ENCODE measurements at places on chromosomes 5 and 9.

DNA sequence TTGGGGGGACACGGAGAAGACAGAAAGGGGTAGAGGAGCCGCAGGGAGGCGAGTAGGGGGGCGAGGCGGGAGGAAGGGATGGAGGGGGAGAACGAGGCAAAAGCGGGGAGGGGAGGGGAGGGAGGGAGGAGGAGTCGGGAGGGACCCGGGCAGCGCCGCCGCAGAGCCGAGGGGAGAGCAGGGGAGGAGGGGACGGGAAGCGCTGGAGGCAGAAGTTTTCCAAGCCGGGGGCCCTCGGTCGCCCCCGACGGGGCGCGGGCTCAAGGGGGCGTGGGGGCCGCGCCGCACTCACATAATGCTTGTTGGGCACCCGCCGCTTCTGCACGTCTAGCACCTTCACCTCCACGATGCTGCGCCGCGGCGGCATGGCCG is 353 bp downstream of the SH3PXD2B start:
- DNase-seq, result no peak

DNA sequence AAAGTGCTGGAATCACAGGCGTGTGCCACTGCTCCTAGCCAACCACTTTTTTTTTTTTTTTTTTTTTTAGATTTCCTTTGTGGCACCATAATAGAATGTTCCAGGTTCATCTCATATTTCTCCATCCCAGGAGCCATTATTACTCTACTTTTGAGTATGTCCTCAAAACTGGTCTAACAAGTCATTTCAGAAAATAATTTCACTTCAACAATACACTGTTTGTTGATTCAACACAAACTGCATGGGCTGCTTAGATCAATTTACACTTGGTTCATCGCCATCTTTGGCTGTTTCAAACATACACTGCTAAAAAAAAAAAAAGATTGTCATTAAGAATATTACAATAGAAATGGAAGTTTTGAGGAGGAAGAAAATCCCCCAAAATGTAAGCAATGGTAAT is 57.9 kb downstream of the CSNK1A1 start:
- no peak for DNase-seq

DNA sequence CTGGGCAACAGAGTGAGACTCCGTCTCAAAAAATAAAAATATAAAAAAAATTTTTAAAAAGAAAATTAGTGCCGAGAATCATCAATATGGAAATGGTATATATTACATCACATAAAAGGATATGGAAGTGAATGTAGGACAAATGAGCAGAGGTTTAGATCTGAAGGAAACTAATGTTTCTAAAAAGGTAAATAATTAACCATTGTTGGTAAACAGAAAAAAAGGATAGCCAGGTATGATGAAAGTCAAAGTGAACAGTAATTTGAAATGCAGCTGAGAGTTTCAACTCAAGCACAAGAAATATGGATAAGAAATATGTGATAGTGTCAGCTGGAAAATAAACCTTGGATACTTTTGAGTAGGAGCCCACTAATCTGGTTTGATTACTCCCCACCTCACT is 76.2 kb downstream of the CPLANE1 start:
- DNase-seq, result no peak

GRCh38 chr5:174387448-174387847 is 336.9 kb upstream of the MSX2 start:
- DNase-seq, result no peak

DNA sequence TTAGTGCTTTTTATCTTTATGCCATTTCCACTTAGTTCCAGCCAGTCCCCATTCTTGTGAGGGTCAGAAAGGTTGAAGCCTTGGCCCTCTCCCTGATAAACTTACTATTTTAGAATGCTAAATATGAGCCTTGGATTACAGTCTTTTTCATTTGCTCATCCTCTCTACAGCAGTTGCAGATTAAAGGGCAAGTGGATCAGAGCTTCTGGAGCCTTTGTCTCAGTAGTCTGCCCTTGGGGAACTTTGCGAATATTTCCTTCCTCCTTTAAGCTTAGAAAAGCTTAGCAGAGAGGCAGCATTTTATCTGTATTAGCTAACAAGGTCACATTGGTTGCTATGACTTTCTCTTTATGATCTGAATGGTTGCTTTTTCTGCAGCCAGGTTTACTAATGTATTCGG is 11.5 kb downstream of the FSD1L start:
- DNase-seq, result no peak

Data from activated CD8-positive, alpha-beta memory T cell treated with anti-CD3 and anti-CD28 coated beads for 24 hours (primary cell).